COR-L47 (cell line): ENCODE measurements at places on chromosomes 16 and 17.

DNA sequence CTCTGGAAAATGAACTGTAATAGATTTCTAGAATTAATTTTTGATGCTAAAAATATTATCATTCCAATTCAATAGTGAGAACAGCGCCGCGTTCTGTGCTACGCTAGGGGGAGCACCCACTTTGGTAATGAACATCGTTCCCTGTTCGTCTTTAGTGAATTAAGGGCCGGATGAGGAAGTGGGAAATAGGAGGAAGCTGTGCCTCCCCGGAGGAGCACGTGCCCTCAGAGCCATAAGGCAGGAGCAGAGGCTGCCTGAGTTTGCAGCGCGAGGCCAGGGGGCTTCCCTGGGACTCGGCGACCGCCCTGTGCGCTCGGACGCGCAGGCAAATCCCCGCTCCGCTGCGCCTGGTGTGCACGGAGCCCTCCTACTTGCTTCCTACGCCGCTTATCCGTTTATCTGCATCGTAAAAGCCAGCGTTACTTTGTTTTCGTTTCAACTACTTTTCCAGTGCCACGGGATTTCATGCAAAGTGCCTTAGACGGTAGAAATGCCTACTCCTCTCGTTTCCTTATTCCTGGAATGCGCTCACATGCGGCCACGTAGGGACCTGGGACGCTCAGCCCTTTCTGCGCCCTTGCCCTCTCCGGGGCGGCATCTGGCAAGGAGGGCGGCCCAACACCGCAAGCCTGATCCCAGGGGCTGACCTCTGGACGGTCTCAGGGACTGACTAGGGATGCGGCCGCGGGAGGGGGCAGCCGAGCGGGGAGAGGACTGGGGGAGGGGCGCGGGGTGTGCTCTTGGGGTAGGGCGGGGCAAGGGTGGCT lies 76.4 kb downstream of the KCNJ12 start:
- DNase-seq, result no peak

DNA sequence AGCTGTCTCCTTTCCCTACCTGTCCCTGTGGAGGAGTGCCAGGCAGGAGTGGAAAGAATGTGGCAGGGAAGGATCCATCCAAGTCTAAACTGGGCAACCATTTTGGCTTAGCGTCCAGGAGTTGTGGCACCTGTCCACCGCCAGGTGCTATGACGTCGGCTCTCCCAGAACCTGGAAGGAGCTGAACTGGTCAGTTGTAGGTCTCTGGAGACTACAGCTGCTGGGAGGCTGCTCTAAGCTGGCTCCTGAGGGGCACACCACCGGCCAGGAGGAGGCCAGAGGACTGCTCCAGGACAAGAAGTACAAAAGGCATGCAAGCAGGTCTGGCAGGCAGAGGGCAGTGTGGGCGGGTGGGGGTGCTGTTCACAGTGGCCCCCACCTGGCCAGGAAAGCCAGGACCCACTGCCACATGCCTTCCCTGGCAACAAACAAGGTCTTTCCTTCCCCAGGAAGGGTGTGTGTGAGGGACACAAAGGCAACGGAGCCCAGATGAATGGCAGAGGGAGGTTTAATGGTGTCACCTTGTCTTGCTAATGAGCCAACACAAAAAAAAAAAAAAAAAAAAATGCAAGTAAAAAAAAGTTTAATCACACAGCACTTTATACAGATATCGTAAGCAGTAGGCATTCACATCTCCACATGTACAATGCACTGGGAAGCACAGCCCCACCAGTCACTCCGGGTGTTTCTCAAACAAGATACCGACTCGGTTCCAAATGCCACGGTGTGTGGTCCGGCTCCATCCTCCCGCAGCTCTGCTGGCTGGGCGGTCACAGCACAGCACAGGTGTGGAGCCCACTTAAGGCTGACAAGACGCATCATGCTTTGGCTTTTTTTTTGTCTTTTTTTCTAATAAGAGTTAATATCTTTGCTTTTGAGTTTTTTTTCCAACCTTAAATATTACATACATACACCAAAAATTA lies 4.8 kb downstream of the SPHK1 start:
- no peak for DNase-seq

- DNase-seq, result no peak
Measured at GRCh38 chr17:18233803-18234518, 8.5 kb downstream of the LLGL1 start.

DNA sequence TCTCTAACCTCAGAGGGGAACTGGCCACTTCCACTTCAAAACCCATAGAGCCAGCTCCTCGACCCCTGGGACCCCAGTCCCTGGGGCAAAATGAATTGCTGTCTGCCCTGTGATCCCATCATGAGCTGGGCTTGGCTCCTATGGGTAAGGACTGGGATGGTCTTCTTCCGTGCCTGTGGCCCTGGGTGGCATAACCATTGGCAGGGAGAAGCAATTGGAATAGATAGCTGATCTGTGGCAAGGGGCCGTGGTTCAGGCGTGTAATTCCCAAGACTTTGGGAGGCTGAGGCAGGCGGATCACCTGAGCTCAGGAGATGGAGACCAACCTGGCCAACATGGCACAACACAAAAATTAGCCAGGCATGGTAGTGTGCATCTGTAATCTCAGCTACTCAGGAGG lies 4.3 kb downstream of the SULT1A2 start:
- no peak for DNase-seq

GRCh38 chr16:22282254-22282892 lies 14.8 kb upstream of the POLR3E start:
- no peak for DNase-seq

- no peak for DNase-seq
Measured at GRCh38 chr16:3030222-3031212, 6.2 kb downstream of the BICDL2 start.

DNA sequence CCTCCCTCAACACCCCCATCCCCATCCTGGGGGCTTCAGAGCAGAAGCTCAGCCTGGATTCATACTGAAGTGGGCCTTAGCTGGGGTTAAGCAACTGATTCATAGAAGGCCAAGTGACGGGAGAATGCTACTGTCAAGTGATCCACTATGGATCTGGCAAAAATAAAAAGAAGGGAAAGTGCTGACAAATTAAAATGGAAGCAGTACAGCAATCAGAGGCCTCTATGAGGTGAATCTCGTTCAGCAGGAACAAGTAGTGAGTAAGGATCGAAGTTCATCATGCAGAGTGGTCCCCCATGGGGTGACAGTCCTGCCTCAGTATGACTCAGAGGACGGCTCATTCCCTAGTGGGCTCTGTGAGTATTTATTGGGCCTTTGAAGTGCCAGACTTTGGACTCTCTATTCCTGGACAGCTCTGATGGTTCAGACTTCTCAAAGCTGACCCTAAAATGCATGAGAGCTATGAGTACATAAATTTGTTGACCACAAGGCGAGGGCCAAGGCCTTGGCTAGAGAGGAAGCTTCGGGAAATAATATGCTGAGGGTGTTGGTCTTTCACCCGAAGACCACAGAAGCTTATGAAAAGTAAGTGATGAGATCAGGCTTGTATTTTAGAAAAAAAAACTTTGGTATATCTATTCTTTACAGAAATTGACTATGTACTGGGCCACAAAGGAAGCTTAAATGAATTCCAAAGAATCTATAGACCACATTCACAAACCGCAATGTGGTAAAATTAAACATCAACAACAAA lies 5.3 kb upstream of the NSMCE1 start:
- DNase-seq, result no peak

DNA sequence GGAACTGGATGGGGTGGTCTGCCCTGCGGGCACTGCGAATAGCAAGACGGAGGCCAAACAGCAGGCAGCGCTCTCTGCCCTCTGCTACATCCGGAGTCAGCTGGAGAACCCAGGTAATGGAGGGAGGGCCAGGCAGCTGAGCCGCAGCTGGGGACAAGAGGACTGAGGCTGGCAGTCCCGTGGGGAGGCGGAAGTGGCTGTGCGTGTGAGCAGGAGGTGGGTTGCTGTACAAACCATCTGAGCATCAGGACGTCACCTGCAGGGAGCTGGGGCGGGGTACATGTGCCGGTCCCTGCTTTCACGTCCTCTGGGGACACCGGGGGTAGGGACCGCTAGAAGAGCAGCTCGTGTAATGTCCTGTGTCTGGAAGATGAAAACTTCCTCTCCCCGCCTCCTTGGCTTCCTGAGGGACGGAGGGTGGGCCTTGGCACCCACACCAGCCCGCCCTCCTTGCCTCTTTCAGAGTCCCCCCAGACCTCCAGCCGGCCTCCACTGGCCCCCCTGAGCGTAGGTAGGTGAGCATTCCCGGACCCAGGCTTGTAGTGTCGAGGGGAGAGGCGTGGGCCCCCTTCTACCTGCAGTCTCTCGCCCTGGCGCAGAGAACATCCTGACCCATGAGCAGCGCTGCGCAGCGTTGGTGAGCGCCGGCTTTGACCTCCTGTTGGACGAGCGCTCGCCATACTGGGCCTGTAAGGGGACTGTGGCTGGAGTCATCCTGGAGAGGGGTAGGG lies 3.7 kb downstream of the ADAD2 start:
- no peak for DNase-seq

GRCh38 chr17:38925263-38925995 lies at the start of gene LASP1NB:
Gene LASP1NB (plus strand): TSS chr17:38925614.
- no peak for DNase-seq

- no peak for DNase-seq
Measured at GRCh38 chr17:80839511-80839941, 152.1 kb upstream of the CHMP6 start.

DNA sequence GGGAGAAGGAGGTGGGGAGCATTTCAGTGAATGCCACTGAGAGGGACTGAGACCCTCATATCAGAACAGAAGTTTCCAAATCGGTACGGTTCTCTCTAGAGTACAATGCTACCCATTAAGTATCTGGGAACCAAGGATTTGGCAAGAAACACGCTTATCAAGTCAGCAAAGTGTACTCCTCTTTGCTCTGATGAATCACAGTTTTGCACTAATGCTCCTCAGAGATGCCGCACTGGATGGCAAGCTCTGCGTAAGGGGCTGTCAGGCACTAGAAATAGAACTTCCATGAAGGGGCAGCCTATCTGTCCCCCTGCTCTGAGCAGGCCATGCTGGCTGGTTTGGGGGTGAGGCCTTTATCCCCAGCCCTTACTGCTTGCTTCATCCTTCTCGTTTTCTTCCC lies 4.8 kb upstream of the ABCC12 start:
- no peak for DNase-seq

DNA sequence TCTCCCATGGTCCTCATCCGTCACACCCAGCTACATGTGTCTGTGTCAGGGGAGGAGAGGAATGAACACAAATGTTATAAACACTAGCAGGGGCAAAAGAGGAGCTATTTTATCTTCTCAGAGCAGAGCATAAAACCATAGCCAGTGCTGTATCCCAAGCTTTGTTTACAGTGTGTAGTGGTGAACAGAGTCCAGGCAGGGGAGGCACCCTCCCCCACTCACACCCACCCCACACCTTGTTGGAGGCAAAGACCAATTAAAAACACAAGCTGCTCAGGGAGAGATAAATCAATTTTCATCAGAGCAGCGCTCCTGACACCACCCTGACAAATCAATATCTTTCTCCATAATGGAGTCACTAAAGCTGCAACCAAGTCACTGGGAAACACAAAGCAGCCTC lies 132.6 kb upstream of the CCL2 start:
- no peak for DNase-seq
